CD8-positive, alpha-beta memory T cell (primary cell): ENCODE measurements at places on chromosomes 7 and 10.

- DNase-seq, result no peak
These were observed 391.7 kb upstream of the KLF6 start for GRCh38 chr10:4176500-4177281.

GRCh38 chr7:28297801-28298459, 114.4 kb upstream of the CREB5 start:
- no peak for DNase-seq

GRCh38 chr10:62054830-62055229, 153.3 kb downstream of the ARID5B start:
- no peak for DNase-seq

DNA sequence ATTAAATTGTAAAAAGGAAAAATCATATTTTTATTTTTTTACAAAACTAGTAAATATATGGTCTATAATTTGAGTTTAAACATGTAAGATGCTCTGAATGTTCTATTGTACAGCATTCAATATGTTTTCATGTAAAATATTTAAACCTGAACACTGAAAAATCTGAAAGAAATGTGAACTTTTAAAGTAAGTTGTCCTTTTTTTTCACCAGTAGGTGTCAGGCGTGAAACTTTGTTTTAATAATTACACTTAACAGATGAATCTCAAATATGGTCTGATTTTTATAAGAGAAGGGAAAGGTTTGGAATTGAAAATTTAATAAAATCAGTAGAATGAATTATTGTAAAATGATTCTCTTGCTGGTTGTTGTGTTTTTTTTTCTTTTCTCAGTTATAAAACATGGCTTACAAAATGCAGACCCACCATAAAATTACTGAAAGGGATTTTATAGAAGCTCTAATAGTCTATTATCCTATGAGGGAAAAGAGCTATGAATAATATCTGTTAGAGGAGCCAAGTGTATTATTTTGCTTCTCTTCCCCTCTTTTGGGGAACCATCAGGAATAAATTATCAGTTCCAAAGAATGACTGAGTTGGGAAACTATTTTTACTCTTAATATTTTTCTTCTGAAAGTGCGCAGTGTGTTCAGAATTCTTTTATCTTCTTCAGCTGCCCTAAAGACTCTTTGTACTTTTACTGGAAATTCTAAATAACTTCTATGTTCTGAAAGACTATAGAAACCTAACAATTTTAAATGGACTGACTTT, 217.7 kb upstream of the FZD1 start:
- no peak for DNase-seq

- no peak for DNase-seq
These were observed 56.2 kb downstream of the ARHGAP22 start for GRCh38 chr10:48548531-48549135.

DNA sequence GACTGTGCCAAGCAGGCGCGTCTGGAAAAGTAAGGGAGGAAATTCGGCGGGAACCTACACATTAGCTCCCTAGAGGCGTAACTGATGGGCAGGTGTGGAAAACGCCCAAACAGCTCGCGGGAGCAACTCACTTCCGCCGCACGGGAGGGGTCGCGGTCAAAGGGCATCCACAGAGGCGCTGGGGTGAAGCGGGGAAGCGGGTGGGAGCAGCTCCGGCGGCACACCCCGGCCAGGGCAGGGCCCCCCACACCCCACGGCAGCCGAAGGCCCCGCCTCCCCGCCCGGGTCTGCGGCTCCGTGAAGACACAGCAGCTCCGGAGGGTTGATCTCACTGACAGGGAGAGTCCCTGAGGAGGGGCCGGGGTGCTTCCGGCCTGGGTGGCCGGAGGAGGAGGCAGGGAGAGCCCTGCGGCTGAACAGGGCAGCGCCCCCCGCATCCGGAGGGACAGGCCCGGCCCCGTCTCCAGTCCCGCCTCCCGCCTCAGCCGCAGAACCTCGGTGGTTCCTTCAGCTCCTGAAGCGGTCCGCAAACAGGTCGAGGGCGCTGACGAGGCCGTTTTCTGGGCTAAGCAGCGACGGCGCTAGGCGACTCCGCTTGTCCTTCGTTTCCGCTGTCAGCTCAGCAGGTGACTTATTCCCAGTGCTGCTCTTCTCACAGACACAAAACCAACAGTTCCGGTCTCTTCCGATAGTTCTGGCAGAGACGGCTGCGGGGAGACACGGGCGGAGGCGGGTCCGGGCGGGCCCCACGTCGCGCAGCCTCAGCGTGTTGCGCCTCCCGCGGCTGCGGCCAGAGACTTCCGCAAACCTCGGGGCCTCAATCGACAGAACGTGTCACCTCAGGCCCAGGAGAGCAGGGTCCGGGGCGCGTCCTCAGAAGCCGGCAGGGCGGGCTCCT, 276.1 kb downstream of the DNAJB6 start:
- DNase-seq, result peak; percentile 45

DNA sequence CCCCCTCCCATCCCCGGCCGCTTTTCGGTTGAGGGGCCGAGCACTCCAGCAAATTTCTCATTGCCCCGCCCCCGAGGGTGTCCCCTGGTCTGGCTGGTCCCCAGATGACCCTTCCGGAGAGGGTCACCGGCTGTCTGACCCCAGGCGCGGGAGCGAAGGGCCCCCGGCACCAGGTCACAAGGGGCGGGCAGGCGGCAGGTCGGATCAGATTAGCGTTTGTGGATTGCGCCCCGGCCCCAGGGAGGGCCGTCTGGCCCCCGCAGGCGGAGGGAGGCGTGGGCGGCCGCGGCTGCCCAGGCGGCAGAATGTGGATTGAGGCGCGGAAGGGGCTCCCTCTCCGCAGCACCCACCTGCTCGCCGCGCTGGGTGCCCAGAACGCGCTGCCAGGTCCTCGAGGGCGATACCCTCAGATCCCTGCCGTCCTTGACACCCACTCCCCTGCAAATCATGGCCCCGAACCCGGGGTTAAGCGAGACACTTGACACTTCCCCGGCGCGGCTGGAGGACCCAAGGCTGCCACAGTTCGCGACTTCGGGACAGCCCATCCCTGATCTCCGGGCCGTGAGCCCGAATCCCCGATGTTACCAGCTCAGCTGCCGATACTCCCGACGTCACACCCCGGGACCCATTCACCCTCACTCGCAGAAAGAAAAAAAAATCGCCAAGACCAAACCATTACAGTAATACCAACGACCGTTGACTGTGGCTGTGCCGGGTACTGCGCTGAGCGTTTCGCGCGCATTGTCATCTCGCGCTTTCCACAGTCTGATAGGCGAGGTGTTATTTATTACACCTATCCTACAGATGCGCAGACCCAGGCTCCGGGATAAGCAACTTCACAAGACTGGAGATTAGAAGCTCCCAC, 953 bp downstream of the NODAL start:
- no peak for DNase-seq

GRCh38 chr10:92278996-92279696, 11.7 kb downstream of the CPEB3 start:
- no peak for DNase-seq

DNA sequence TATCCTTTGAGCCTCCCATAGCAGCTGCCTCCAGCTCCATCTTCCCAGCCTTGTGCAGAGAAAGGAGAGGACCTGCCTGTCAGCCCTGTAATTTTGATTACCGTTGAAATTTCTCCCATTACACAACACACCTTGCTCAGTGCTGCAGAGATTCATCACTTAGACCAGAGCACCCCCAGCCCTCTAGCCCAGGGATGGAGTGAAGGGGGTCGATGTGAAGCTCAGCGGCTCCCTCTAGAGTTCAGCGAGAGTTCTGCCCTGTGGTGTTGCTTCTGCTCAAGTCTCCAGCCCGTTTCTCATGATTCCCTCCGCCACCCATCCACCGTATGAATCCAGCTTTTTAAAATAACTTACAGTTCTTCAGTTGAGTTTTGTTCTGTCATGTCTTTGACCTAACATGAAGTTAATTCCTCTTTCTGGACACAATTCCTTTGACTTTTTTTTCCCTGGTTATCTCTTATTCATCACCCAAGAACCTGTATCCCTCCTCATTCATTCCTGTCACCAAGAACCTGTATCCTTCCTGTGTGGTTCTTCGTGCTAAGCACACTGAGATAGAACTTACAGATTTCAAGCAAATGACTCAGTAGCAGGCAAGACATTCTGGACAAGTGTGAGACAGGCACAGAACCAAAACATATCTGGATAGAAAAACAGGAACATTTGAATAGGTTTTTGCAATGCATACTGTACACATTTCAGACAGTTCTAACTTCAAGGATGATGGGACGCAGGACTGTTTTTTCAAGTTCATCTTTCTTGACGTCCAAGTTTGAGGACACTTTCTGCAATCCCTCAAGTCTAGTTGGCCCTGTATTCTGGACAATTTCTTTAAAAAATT, 35.0 kb upstream of the ZNF32 start:
- DNase-seq, result no peak

- no peak for DNase-seq
These were observed 13.0 kb upstream of the NDUFA5 start for GRCh38 chr7:123570390-123571182.

DNA sequence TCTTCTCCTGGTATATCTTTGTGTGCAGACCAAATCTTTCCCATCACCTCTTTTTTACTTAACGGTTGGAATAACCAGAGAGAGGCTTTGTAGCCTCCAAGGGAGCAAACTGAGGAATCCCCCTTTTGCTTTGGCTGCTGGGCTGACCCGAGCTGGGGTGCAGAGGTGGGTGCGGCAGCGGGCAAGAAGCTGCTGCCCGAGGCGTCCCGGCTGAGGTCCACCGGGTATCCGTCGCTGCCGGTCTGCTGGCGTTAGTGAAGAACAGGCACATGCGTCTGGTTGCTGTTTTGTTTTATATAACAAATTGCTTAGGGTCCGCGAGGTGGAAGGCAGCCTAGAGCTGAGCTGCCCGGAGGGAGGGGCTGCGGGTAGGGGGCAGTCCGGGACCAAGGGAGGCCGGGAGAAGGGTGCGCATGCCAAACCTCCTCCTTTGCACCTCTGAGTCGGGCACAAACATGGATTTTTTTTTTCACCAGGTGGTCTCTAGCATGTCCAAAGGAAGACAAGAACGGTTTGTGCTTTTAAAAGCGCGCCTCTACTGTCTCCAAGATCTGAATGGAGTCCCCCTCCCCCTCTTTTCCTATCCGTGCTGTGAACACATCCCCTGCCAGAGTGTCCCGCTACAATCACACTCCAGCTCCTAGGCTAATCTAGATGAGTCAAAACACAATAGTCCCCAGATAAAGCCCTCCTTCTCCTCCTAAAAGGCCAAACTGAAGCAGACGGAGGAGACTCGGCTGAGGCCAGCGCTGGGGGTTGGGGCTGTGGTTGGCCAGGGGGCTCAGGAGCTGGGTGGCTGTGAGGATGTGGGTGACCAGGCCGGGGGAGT, 6.8 kb upstream of the GATA3 start:
- no peak for DNase-seq

DNA sequence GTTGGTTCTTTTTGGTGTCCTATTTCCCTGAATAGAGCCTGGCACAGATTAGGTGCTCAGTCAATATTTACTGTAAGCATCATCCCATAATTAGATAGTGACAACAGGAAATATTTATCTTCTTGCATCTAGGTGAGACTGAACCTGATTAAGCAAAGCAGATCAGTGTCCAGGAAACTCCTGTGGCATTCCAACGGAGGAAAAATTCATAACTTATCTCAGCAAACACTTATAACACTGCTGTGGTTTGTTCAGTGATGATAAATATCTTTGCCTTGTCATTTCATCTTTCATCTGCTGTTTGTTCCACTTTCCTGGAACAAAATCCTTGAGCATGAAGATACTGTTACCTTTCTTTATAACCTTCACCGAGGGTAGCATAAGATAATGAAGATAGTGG, 1160.3 kb upstream of the AUTS2 start:
- no peak for DNase-seq

DNA sequence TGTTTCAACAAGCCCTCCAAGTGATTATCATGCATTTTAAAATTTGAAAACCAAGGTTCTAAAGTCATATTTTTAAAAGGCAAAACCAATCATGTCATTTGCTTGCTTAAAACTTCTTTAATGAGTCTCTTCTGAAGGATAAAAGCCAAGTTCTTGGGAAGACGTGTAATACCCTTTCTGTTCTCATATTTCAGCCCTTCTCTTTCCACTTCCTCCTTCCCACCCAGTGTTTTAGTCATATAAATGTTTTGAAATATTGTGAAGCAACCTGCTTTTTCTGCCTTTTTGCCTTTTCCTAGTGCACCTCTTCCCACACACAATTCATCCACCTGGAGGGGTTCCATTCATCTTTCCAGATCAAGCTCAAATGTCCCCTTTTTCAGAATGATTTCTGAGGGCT, 211.1 kb upstream of the LRRTM3 start:
- DNase-seq, result no peak

- DNase-seq, result no peak
These were observed 44.5 kb upstream of the PFKFB3 start for GRCh38 chr10:6158276-6158675.

DNA sequence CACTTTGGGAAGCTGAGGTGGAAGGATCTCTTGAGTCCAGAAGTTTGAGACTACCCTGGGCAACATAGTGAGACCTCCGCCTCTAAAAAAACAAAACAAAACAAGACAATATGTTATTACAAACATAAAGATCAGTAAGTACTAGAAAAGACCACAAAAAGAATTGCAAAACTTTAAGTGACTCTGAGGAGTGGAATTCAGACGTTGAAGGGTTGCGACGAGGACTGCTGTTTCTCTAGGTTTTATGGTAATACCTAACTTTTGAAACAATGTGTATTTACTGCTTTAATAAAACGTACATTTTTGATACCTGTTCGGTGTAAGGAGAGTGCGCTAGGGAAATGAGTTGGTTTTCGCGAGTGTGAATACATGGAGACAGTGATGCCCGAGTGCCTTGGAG, 250.4 kb downstream of the GATA3 start:
- DNase-seq, result no peak

- no peak for DNase-seq
These were observed 100.5 kb downstream of the GLRX3 start for GRCh38 chr10:130236711-130237110.

GRCh38 chr10:121414366-121415062, 183.7 kb downstream of the FGFR2 start:
- no peak for DNase-seq

DNA sequence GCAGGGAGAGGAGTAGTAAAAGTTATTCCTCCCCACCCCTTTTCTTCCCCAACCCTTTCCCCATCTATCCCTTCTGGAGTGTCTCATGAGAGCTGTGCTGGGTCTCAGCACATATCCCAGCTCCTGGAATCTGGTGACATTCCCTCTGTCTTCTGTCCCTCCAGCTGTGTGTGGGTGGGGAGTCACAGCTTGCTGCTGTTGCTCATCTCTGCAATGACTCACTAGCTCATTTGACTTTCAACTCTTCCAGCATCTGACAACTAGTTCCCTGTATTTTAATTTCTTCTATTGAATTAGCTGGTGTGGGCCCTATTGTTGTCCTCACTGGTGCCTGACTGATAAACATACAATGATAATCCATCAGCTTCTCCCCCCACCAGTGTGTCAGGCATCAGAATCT, 198.9 kb upstream of the AUTS2 start:
- DNase-seq, result no peak

GRCh38 chr10:3693698-3694080, 91.3 kb downstream of the KLF6 start:
- no peak for DNase-seq
